ENCODE measurements at places on chromosomes 7 and 10.

GRCh38 chr7:121339082-121339481, 10.3 kb downstream of the WNT16 start:
- no peak for DNase-seq

GRCh38 chr10:123147635-123148413, at the start of gene HMX2:
TSS of gene HMX2 (plus strand) at chr10:123148136. CDS start at chr10:123148379, 243 bp downstream.
- no peak for DNase-seq

DNA sequence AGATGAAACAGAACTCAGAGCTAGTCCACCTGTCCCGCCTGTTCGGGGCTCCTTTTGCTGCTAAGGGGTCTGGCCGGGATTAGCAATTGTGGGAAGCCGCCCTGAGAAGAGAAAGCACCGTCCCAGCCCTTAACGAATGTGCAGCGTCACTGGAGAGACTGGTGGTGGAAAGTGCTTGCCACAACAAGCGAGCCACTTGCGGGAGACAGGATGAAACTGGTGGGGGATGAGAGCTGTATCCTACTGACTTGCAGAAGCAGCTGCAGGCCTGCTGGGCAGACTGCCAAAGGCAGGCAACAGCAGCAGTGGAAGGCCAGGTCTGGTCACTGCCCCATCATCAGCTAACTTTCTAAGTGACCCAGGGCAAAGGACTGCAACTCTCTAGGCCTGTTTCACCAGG, 95.4 kb downstream of the FAM53B start:
- DNase-seq: no peak

DNA sequence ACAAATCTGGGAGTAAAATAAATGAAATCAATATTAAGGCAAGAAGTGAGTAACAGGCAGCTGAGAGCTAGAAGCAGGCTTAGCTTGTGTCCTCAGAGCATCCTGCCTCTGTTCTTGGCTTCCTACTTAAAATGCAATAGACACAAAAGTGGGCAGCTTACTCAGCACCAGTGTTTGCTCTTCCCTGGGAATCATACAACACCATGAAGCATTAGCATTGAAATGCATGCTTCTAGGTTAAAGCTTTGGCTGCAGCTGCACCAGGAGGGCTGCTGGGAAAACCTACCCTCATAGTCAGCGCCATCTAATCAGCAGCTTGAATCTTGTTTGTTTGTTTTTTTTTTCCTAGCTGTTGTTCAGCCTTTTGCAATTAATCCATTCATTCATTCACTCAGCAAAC, 104.2 kb upstream of the VWC2 start:
- DNase-seq: no peak

GRCh38 chr7:37947138-37947940, 26.9 kb downstream of the EPDR1 start:
- DNase-seq: no peak

DNA sequence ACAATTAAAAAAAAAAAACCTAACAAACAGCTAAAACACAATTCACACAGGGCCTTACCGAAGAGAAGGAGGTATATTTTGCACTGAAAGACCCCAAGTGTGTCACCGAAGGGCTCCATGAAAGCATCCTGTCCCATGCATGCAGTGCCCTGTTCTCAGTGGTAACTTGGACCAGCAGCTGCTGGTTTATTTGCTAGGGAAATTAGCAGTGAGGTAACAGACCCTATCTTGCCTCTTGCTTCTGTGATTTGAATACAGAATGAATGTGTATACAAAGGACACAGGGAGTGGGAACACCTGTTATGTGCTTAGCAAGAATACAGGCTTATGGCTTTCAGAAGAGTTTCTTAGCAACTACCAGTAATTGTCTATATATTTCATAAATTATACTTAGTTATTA, at the start of gene HEPACAM2:
Gene HEPACAM2 (minus strand): TSS at position 160 of the 400 bp plus-strand sequence.
- DNase-seq: no peak

DNA sequence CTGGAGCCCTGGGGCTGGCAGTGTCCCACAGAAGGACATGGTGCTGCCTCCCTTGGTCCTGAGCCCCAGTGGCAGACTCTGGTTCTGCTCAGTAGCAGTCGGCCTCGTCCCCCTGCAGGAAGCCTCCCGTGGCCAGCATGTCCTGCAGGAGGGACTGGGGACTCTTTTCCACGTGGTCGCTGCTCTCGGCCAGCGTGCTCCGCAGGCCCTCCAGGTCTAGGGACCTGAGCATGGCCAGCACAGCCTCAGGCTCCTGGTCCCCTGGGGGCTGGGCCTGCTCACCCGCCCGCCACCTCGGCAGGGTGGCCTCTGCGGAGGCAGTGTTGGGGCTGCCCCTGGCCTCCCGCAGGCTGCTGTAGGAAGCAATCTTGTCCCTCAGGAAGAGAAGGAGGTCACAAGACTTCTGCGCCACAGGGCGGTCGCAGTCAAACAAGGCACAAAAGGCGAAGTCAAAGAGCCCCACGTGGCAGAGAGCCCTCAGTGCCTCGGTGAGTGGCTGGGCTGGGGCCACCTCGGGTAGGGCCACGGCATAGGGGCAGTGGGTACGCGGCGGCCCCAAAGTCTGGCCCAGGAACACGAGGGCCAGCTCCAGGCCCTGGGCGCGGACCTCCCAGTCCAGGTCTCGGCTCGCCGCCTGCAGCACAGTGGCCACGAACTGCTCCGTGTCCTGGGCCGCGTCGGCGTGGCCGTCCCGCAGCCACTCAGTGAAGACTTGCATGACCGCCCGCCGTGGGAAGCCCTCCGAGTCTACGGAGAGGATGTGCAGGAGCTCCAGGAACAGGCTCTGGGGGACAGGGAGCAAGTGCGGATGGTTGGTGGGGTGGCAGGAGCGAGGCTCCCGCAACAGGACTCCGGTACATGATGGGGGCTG, 17.1 kb downstream of the BRAT1 start:
- no peak for DNase-seq
